ENCODE measurements at places on chromosomes 7 and 10.

DNA sequence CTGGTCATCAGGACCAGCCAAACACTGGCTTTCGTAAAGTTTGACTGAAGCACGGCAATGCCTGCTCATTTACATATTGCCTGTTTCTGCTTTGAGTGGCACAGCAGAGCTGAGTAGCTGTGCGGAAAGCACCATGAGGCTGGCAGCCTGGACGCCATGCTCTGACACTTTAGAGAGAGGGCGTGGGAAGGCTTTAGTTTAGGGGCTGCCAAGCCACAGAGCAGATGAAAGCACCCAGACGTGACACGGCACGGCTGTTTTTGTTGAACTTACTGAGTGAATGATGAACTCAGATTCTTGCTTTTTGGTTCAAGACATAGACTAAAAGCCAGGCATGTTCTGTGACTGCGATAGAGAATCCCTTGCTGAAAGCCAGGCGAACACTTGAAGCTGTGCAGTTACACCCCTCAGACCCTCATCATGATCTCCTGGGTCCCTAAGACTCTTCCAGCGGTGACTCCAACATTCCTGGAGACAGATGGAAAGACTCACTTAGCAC, 182.1 kb downstream of the ZMYND11 start:
- DNase-seq = no peak

GRCh38 chr10:5090551-5090950, 3.7 kb upstream of the AKR1C3 start:
- no peak for DNase-seq

- DNase-seq = no peak
Measured at GRCh38 chr7:36986948-36987724, 262.8 kb upstream of the AOAH start.

- DNase-seq = no peak
Measured at GRCh38 chr7:147861058-147861716, 729.4 kb upstream of the C7orf33 start.

DNA sequence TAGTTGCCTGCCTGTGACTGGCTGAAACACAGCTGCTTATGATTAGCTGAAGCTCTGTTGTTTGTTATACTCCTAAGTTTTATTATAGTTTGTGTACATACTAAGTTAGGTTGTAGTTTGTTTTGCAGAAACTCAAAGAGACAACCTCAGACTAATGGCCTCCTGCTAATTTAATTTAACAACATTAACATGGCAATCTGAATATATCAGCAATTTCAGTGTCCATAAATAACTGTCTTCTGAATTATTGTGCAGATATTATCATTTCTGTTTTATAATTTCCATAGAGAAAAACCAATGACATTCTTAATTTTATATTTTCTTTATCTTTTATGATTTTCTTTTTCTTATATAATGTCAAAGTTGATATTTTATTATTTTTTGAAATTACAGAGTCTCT, 298.1 kb upstream of the PLXDC2 start:
- no peak for DNase-seq

DNA sequence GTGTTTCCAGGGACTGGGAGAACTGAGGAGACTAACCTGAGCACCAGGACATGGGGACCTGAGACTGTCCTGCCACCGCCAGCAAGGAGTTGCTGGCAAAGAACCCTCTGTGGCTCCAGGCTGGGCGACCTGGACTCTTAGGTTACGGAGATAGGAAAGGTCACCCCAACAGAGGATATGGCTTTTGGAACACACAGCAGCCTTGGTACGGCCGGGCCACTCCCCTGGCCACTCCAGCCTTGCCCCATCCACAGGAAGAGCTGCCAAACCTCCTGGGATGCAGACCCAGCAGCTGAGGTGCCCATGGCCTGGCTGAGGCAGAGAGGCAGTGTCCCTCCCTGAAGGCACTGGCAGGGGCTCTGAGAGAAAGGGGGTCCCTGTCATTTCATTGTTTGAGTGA, 137.8 kb downstream of the OAT start:
- no peak for DNase-seq

- no peak for DNase-seq
Measured at GRCh38 chr10:93503075-93503474, 6.7 kb downstream of the CEP55 start.

DNA sequence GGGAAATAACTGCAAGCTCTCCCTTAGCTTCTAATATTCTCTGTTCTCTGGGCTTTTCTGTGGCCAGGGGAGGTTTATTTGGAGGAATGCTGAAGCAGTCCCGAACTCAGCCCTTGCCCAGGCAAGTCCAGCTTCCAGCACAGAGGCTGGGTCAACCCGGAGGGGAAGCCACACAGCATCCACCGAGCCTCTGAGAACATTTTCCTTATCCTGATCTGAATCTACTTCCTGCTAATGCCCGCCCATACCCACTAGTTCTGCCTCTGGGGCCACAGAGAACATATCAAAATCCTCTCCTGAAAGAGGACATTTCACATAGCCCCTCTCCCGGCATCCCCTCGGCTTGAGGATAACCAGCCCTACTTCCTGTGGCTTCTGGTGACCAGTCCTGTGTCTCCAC, 31.1 kb downstream of the SH3PXD2A start:
- DNase-seq = no peak

- DNase-seq = no peak
Measured at GRCh38 chr10:85548034-85548433, 818.6 kb downstream of the GRID1 start.

- no peak for DNase-seq
Measured at GRCh38 chr10:14294347-14295059, 36.2 kb downstream of the FRMD4A start.

- no peak for DNase-seq
Measured at GRCh38 chr10:94680544-94680943, 3.0 kb upstream of the CYP2C18 start.

DNA sequence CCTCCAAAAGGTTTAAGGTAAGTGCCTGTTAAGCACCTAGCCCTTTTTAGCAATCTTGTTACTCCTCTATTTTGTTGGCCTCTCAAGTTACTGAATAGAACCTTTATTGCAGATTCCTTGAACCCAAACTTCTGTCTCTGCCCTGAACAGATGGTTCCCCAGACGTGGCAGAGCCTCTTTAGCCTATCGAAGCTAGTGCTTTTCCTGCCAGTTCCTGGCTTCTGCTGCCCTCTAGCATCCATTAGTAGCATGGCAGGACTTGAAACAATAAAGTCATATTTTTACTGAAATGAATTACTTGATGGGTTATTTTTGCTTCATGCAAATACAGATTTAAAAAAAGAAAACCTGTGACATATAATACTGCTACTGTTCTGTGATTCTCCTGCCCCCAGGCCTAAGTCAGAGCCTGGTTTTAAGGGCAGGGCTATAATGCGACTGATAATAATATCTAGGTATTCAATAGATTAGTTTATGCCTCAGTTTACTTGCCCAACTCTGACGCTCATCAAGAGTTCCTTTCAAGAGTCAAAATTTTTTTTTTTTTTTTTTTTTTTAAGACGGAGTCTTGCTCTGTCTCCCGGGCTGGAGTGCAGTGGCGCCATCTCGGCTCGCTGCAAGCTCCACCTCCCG, 84.3 kb upstream of the PHF14 start:
- peak; percentile 4 for DNase-seq

- DNase-seq = no peak
Measured at GRCh38 chr7:33326485-33326848, 197.1 kb downstream of the BBS9 start.

GRCh38 chr7:85154282-85154937, 32.4 kb downstream of the SEMA3D start:
- DNase-seq = no peak

- no peak for DNase-seq
Measured at GRCh38 chr7:45710271-45711160, 136.3 kb downstream of the ADCY1 start.

GRCh38 chr7:8147760-8148463, 114.1 kb downstream of the ICA1 start:
- DNase-seq = no peak

GRCh38 chr7:68176974-68177373, 1180.3 kb downstream of the TYW1 start:
- DNase-seq = no peak

- DNase-seq = no peak
Measured at GRCh38 chr10:72730479-72730878, 38.5 kb downstream of the MCU start.

DNA sequence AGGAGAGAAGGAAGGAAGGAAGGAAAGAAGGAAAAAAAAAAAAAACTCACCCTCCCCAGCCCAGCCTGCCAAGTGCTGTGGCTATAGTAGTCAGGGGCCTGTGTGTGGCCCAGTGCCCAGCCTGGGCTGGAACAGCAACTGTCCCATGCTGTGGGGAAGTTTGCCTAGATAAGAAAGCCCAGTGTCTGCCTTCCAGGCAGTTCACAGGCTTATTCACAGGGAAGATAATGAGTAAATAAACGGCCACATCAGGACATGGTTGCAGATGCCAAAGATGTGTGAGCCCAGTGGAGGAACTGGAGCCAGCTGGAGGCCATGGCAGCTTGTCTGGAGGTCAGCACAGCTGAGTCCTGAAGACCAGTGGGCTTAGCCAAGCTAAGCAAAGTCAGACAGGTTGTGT, 132.4 kb upstream of the FOXK1 start:
- no peak for DNase-seq

- no peak for DNase-seq
Measured at GRCh38 chr7:84324136-84324630, 129.6 kb upstream of the SEMA3A start.

DNA sequence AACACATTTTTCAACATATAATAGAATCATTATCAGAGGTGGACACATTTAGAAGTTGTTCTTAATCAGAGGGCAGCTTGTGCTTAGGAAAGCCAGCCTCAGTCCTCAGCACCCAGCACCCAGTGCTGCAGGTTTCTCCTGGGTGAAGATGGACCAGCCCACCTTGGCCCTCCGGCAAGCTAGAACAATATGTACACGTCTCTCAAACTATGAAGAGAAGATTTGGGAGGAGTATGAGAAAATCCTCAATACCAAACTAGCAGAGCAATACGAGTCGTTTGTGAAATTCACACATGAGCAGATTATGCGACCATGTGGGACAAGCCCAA, 13.5 kb upstream of the RALA start:
- no peak for DNase-seq

DNA sequence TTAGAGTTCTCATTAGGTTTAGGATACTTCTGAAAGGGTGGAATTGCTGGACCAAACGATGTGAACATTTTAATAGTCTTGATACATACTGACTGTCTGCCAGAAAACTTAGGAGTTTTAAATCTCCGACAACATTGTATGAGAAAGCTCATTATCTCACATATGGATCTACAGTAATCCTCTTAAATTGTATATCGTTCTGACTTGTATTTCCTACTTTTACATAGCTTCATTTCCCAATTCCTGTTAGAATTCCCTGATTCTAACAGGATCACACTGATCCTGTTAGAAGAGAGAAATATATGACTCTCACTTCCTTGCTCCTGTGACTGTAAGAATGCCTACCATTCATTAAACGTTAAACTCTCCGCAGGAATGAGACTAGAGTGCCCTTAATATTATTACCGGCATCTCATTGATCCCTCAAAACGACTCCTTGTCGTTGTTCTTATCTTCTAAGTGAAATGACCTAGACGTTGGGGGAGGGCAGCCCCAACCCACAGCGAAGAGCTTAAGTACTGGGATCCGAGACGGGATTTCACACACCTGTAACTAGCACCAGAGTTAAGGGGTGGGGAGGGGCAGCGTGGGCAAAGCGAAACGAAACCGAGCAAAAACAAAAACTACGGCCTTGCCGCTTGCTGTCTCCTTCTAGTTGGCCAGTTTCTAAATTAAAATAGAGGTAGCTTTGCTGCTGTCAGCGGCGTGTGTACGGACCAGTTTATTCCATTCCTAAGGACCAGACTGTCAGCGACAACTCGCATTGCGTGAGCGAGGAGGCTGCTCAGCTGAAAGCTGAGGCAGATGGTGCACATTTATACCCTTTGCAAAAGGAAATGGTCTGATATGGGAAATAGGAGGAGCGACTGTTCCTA, 678 bp upstream of the TMEM106B start:
- DNase-seq = no peak

GRCh38 chr10:7337431-7338171, 73.2 kb downstream of the SFMBT2 start:
- DNase-seq = no peak

DNA sequence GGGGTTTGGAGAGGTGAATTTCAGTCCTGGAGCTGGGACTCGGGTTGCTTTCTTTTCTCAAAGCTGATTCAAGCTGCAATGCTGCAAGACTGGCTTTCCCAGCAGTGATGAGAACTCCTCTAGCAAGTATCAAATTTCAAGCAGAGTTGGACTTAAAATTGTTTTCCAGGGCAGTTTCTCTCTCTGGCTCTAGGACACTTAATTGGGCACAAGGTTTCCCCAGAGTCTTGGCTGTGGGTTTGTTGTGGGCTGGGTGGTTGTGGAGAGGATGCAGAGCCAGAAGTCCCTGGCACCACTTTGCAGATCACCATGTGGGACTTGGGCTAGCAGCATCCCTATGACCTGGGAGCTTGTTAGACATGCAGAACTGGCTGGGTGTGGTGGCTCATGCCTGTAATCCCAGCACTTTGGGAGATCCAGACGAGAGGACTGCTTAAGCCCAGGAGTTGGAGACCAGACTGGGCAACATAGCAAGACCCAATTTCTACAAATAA, 16.8 kb downstream of the AKR1B15 start:
- no peak for DNase-seq

DNA sequence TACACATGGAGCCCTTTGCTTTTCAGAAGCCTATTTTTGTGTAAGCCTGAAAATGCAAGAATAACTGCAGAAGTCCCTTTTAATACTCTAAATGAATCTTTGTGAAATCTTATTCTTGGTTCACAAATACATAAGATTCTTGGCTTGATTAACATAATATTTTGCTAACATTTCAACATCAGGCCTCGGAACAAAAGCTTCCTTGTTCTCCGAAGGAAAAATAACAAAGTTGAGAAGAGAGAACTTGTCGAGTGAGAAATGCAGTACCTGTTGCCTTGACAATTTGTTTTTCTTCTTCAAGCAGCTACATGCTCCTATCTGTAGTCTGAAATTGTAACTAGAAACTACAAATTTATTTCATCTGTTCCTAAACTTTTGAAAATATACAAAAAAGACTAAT, 8.5 kb downstream of the NT5C2 start:
- DNase-seq = no peak

DNA sequence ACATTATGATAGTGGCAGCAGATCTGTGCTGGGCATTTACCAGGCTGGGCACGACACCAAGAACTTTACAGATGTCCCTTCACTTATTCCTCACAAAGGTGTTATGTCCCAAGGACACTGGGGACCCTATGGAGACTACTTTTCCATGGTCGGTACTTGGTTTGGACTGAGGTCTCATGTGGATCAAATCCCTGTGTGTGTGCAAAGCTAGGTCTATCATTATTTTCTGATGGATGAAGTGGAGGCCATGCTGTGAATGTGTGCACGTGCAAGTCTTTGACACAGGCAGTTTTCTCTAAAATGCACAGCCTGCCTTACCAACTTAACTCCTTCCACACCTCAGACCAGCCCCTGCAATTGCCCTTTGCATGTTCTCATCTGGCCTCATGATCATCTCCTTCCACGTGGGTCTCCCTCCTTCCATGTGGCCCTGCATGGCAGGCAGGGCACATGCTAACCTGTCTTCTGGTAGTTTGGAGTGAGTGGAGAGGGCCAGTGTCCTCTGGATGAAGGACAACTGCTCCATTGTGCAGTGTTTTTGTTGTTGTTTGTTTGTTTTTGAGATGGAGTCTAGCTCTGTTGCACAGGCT, 16.0 kb upstream of the ZNF273 start:
- no peak for DNase-seq

- DNase-seq = peak; percentile 59
Measured at GRCh38 chr10:74150204-74150989, at the start of gene AP3M1. TSS of gene AP3M1 (minus strand) at chr10:74150828. CDS start at chr10:74138379, 12,449 bp downstream.
